KG1 (cell line): ENCODE measurements at places on chromosomes 2 and 18.

DNA sequence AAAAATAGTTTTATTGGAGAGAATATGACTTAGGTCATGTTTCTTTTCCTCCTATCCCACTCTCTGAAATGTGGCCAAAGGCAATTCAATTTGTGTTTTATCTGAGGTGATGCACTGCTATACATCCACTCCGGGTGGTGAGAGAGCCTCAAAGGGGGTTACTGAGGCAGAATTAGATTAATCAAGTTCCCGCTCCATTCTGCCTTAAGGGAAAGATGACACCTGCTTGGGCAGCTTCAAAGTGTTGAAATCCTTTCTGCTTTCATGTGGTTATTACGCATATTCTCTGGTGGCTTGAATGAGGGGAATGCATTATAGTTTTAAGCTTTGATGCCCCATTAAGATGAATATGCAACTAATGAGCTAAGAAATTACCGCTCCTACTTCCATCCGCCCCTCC lies 213.0 kb upstream of the TMEFF2 start:
- no peak for DNase-seq

- no peak for DNase-seq
Observed at GRCh38 chr2:109473616-109474318, 140.0 kb downstream of the SEPTIN10 start.

- DNase-seq: no peak
Observed at GRCh38 chr2:1591461-1591770, 152.9 kb downstream of the PXDN start.

DNA sequence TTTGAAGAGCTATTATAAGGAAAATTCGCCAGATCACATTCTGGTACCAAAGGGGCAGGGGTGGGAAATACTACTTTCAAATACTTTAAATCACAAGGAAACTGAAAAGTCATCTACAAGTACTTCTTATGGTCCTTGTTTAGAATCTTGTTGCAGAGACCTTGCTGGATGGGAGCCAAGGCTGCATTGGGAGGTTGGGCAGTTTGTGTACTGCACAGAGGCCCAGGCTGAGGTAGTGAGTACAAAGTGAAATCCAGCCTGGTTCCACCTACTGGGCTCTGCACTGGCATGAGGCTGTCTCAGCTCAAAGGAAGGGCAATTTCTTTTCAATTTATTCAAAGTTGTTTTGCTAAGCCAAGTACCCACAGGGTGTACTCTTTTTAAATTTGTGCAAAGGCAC lies 140.3 kb upstream of the DLX2 start:
- DNase-seq: no peak

DNA sequence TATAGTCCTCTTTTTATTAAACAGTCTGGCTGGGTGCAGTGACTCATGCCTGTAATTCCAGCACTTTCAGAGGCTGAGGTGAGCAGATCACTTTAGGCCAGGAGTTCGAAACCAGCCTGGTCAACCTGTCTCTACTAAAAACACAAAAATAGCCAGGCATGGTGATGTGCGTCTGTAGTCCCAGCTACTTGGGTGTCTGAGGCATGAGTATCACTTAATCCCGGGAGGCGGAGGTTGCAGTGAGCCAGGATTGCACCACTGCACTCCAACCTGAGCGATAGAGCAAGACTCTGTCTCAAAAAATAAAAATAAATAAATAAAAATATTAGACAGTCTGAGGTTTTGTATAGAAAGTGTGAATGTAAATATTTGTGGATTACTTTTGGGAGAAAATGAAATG lies 17.8 kb downstream of the XRCC5 start:
- no peak for DNase-seq

DNA sequence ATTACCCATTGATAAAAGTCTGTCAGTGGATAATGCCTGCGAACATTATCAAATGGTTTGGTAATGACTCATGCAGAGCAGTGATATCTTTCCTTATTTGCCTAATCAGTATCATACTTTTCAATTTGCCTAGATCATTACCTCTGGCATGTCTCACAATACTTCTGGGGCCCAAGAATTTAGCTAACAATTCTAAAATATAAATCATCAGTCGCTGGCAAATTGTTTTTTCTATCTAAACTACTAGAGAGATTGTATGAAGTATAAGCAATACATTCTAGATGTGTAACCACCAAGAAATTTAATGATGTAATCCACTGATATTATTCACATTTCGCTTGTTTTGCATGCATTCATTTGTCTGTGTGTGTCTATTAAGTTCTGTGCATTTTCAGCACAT lies 191.2 kb upstream of the CDH19 start:
- no peak for DNase-seq

- no peak for DNase-seq
Observed at GRCh38 chr2:230932556-230933511, 7.8 kb upstream of the GPR55 start.

- DNase-seq: no peak
Observed at GRCh38 chr18:12438257-12438656, 30.5 kb downstream of the PRELID3A start.

GRCh38 chr2:9547262-9547991 lies 8.2 kb downstream of the ADAM17 start:
- DNase-seq: no peak

GRCh38 chr2:140600116-140600515 lies 1530.7 kb downstream of the LRP1B start:
- no peak for DNase-seq

DNA sequence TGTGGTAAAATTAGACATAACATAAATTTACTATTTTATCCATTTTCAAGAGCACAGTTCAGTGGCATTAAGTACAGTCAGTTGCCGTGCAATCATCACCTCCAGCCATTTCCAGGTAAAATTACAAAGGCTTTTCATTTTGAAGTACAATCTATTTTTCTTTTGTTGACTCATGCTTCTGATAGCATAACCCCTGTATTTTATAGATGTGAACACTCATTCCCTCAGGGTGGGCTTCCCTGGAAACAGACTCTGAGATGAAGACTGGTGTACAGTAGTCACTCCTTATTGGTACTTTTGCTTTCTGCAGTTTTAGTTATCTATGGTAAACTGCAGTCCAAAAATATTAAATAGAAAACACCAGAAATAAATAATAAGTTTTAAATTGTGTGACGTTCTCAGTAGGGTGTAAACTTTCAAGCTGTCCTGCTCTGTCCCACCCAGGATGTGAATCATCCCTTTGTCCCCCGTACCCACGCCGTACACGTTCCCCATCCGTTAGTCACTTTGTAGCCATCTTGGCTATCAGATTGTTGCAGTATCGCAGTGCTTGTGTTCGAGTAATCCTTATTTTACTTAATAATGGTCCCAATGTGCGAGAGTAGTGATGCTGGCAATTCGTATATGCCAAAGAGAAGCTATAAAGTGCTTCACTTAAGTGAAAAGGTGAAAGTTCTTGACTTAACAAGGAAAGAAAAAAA lies 41.1 kb upstream of the NAB1 start:
- DNase-seq: no peak

- DNase-seq: no peak
Observed at GRCh38 chr18:28411806-28412205, 234.9 kb upstream of the CDH2 start.

DNA sequence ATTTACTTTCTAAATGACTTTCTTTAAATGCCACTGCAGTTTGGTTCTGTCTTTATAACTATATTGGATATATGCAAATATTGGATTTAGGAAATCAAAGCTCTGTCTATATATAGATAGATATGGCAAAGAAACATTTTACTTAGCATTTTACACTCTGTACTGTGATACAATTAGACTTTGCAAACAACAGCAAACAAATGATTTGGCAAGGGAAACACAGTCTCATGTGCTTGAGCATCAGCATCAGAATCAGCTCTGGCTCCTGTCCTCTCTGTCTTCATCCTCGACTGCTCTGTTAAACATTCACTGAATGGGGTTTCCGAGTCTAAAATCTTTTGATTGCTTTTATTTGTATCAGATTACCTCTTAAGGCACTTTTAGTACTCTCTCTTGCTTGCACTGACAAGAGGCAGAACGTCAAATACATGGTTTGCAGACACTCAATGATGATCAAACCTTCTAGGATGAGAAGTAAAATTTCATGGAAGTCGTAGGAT lies 176.8 kb upstream of the LRP1B start:
- DNase-seq: no peak

DNA sequence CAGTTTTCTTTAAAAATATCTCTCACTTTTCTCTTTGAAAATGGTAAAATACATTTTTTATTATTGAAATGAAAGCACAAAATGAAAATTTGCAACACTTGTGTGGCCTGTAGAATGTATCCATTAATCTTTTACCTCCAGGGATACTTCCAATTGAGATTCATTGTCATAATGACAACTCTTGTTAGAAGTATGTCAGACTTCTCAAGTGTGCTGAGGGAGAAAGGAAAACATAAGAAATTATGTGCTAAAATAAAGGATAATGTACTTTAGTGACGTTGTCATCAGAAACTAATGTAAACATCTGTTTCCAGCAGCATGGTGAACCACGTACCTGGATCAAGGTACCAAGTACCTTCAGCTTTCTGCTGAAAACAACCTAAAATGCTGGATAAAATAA lies 195.8 kb upstream of the STON1 start:
- no peak for DNase-seq

GRCh38 chr18:74896390-74896991 lies 298.8 kb downstream of the ZNF407 start:
- DNase-seq: no peak

GRCh38 chr18:57095884-57096283 lies 51.0 kb upstream of the BOD1L2 start:
- DNase-seq: no peak

- DNase-seq: no peak
Observed at GRCh38 chr2:218615868-218616315, 8.2 kb downstream of the PLCD4 start.

GRCh38 chr18:41126541-41127235 lies 828.3 kb upstream of the PIK3C3 start:
- DNase-seq: no peak

DNA sequence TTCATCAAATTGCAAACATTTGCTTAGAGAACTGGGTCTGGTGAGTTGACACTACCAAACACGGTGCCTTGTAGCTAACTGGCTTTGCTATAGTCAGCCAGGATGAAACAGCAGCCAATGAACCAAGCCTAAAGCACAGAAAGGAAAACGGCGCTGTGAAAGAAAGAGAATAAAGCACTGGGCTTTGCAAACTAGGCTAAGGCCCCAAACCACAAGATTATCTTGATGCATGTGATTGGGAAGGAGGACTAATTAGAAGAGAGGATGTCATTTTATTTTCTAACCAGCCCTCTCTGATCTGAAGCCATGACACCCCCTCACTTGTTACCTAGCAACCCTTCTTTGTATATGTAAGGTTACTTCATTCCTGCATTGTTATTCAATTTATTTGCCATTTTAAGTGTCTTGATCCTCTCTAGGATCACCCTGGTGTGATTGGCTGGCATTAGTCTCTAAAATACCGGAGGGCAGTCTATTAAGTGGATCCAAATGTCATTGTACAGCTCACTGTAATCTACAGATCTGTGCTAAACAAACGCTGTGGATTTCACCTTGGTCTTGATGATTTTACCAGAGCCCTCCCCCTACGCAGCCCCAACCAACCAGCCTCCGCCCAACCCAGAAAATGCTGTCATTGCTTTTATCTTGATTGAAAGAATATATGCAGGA lies 395.4 kb upstream of the ACVR2A start:
- DNase-seq: no peak
